ENCODE measurements at places on chromosomes 3 and 15.

- DNase-seq, result no peak
These were observed 1028.6 kb downstream of the OTOL1 start for GRCh38 chr3:162525066-162525742.

DNA sequence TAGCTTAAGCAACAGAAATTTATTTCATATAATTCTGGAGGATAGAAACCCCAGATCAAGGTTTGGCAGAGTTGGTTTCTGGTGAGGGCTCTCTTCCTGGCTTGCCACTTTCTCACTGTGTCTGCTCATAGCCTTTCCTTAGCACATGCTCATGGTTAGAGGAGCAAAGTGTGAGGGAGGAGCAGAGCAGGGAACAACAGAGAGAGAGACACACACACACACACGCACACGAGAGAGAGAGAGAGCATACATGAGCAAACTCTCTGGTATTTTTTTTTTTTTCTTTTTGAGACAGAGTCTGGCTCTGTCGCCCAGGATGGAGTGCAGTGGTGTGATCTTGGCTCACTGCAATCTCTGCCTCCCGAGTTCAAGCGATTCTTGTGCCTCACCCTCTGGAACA lies 36.8 kb upstream of the ZDHHC23 start:
- DNase-seq, result no peak

- DNase-seq, result no peak
These were observed 1.6 kb upstream of the CCR5 start for GRCh38 chr3:46369151-46369550.

DNA sequence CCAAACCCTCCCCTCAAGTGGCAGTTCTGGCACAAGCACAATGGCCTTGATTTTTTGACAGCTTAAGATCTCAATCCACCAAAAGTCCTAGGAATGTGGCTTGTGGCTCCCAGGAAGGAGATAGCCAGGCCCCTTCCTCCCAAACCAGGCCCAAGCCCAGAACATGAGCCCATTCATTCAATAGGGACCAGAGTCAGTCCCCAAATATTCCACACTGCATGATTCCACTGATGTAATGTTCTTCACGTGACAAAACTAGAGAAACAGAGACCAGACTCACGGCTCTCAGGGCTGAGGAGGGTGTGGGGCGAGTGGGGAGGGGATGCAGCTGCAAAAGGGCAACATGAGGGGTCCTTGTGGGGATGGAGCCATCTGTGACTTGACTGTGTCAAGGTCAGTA lies 25.5 kb downstream of the ABTB1 start:
- DNase-seq, result no peak

DNA sequence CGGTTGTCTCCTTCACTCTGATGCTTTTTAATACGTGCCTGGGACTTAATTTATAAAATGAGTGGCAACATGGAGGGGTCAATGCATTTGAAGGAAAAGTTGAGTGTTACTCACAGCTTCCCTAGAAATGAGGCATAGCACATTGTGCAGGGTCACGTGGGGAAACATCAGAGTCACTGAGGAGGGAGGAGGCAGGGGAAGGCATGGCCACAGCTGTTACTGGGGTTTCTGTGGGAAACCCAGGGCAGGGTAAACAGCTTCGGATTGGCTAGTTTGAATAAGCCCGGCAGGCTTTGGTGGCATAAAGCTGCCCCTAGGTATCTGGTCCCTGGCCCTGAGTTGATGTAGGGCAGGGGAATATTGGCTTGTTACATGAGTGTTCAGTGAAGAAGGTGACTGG lies 98.9 kb upstream of the ST8SIA2 start:
- DNase-seq, result no peak

- DNase-seq, result no peak
These were observed 309.7 kb downstream of the SLC9A9 start for GRCh38 chr3:143538577-143538981.

GRCh38 chr15:51460796-51461195 lies 119.3 kb downstream of the GLDN start:
- no peak for DNase-seq

DNA sequence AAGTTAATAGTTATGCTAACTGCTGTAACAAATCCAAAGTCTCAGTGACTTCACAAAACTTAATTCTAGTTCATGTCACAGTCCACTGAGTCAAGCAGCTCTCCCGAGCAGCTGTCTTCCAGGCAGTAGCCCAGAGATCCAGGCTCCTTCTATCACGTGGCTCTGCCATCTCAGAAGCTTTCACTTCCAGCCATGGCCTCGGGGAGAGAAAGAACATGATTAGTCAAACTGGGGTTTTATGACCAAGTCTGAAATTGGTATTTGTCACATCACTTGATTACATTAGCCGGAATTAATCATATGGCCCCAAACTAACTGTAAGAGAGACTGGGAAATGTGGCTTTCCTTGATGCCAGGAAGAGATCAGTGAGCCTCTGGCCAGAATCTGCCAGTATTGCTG lies 70.2 kb upstream of the DGKG start:
- DNase-seq, result no peak

- no peak for DNase-seq
These were observed 107.2 kb upstream of the HACD2 start for GRCh38 chr3:123692041-123692440.

DNA sequence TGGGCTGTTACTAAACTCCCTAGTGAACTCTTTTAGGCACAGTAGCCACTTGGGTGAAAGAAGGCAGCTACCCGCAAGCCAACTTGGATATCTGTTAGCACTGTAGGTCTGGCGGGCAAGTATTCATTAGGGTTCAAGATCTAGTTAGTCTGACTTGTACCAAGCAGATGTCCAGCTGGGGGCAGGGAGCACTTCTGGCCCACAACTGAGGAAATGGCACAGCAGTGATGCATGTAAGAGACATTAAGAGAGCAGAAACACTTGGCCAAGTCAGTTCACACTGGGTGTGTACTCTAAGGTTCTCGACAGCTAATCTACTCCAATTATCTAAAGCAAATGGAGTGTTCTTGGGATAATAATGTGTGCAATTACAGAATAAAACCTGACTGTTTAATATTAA lies 131.7 kb downstream of the CTNNB1 start:
- DNase-seq, result no peak

DNA sequence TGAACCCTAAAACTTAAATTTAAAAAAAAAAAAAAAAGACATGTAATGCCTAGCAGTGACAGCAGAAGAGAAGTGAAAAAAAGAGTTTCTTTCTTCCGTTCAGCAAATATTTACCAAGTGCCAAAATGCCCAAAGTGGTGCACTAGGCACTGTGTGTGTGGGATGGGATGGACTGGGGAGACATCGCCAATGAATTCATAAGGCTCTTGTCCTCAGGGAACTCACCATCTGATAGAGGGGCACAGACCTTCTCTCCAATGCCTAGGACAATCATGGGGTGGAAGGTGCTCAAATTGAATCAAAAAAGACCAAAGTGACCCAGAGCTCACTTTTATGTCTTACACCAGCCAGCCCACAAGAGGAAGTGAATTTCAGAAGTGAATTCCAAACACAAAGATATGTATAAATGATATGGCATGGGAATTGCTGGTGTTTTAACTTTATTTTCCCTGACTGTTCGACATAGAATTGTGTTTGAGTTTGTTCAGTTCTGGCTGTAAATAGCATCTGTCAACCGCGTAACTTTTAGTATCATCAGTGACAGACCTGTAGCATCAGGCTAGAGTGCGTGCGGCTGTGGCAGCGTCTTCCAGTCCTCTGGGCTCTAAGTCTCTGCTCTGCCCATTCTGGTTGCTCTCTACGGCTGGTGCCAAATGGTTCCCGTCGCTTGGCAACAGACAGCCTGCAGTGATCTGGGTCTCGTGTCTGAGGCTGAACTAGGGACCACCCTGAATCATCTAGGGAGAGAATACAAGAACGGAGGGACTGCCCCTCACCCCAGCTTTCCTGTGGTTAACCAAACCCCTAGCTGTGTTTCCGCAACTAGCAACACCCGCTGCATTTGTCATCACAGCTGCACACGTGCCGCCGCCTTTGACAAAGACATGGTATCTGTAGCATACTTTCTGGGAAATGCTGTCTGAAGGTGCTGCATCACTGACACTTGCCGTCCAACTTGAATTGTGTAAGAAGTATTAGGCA lies 154.0 kb upstream of the THBS1 start:
- peak; percentile 34 for DNase-seq

DNA sequence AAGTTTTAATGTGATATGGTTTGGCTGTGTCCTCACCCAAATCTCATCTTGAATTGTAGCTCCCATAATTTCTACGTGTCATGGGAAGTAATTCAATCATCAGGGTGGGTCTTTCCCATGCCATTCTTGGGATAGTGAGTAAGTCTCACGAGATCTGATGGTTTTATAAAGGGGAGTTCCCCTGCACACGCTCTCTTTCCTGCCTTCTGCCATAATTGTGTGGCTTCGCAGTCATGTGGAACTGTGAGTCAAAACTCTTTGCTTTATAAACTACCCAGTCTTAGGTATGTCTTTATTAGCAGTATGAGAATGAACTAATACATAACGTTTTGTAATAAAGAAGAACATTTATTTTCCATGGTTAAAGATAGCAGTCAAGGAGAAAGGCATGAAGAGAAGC lies 39.2 kb upstream of the GOLIM4 start:
- DNase-seq, result no peak

- DNase-seq, result no peak
These were observed 28.8 kb upstream of the TRIM59 start for GRCh38 chr3:160478338-160478737.

GRCh38 chr3:110859336-110859735 lies 212.3 kb upstream of the NECTIN3 start:
- no peak for DNase-seq

- no peak for DNase-seq
These were observed 381.2 kb upstream of the ATP11B start for GRCh38 chr3:182412066-182412465.

GRCh38 chr3:47849699-47850563 lies 47.0 kb downstream of the DHX30 start:
- DNase-seq, result no peak

GRCh38 chr3:187802203-187802927 lies 57.1 kb upstream of the BCL6 start:
- DNase-seq, result no peak

GRCh38 chr3:16395212-16395611 lies 118.3 kb downstream of the RFTN1 start:
- no peak for DNase-seq

GRCh38 chr3:99933971-99934750 lies 116.5 kb downstream of the CMSS1 start:
- no peak for DNase-seq

GRCh38 chr3:52891615-52892081 lies 5.7 kb downstream of the STIMATE start:
- no peak for DNase-seq
